ENCODE measurements at places on chromosomes 3 and 15.
A peak's percentile ranks its signal among the peaks of the same experiment; 100 is the strongest.

DNA sequence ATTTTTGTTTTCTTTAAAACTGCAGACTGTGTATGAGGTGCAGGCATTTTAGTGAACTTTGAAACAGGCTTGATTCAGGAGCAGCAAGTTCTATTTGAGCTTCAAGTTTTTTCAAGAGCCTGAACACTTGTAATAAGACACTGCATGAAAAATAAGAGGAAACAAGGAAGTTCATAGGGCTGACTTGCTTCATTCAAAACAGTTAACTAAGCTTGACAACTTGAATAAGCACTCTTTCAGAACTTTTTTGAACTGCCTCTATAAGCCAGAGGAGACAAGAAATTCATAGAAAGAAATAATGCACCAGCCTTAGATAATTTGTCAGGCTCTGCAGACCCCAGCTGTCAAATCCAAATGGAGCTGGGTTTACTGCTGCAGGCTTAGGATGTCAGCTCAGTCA, 130.2 kb downstream of the SSR3 start:
- no peak for DNase-seq

DNA sequence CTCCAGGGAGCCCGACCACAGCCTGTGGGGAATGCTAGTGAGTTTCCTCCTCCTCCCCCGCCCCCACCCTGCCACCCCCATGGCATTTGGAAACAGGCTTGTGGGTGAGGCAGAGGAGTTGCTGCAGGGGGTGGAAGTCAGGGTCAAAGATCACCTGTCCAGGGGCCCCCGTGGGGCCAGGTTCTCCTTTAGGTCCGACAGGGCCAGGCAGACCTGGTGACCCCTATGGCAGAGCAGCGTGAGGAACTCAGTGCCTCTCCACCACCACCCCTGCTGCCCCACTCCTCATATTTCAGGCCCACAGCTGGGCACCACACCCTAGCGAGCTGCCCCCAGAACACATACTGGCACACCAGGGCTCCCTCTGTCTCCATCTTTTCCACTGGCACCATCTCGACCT, 8.9 kb upstream of the UCN2 start:
- no peak for DNase-seq

- no peak for DNase-seq
Observed at GRCh38 chr3:169722724-169723123, 42.1 kb downstream of the TERC start.

GRCh38 chr15:62969442-62970089, 73.0 kb upstream of the TPM1 start:
- no peak for DNase-seq

- DNase-seq: no peak
Observed at GRCh38 chr15:66964111-66964738, 101.2 kb upstream of the SMAD3 start.

GRCh38 chr15:49155834-49156627, 632 bp upstream of the COPS2 start:
- peak; percentile 42 for DNase-seq

DNA sequence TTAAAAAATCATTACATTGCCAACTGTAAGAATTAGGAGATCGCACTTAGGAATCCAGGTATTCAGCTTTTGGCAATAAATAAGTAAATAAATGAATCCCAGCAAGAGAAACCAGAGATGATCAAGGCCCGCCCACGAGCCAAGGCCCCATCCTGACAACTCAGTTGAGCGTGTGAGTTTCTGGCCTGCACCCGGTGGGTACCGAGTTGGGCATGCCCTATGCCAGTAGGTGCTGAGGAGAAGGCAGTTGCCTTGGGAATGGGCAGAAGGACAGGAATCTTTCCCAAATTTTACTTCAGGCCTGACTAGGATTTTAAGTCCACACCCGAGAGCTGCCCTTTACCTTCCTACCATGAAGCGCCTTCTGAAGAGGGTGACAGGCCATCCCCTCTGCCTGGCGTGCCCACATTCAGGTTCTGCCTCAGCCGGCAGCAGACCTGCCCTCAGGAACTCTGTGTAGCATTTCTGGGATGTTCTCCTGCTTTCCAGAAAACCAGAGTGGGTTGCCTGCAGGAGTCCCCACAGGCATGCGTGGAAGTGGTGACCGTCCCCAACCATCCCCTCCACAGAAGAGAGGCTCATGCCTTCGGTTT, 99.3 kb upstream of the ALDH1A3 start:
- DNase-seq: no peak

- peak; percentile 91 for DNase-seq
Observed at GRCh38 chr15:52102463-52102862, 10.1 kb downstream of the BCL2L10 start.

GRCh38 chr3:182989566-182989965, 9.2 kb upstream of the DCUN1D1 start:
- DNase-seq: no peak

GRCh38 chr15:77818484-77819047, 185.9 kb upstream of the LINGO1 start:
- no peak for DNase-seq

DNA sequence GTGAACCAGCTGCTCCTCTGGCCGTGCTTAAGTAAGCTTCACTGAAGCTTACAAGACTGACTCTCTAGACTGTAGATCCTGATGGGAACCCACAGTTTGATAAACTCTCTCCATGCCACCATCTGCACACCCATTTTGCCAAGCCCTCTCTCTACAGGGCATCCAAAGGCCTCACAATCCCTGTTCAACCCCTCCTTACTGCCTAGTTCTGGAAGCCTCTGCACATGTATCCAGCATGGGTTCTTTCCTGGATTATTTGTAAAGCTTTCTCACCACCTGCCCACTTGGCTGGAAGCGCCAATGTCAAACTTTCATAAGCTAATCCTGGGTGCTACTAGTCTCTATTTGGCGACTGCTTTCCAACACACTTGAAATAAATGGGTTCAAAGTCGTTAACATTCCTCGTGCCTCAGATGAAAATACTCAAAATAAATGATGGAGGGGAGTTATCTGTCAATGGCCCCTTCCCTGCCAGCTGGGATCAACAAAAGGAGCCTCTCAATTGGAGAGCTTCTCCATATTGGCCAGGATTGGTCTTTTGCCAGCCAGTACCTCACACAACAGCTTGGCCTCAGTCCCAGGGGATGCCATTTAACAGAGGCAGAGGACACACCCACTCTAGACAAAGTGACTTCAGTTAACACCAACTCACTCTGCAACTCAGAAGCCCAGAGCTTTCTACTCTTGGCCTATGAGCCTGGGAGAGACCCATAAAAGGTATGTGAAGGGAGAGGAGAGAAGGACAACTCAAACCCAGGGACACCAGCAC, 48.1 kb downstream of the SH3BP5 start:
- DNase-seq: peak; percentile 62

DNA sequence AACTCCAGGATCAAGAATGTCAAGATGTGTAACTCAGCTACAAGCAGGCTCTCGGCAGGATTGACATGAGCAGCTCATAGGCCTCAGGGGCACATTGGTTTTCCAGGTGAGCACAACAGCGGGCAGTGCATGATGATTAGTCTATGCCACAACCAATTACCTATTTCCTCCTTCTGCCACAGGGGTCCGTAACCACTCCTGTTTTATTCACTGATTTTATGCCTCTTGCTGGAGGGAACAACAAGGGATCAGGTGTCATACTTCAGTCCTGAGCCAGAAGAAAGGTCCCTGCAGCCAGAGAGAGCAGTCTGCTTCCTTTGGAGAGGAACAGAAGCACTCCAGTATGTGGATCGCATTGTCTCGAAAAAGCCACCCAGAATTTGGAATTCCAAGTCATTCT, 35.1 kb upstream of the PTPRG start:
- DNase-seq: no peak

GRCh38 chr3:9730657-9731205, 804 bp upstream of the BRPF1 start:
- no peak for DNase-seq

- DNase-seq: peak; percentile 96
Observed at GRCh38 chr15:51227940-51228732, 110.3 kb downstream of the CYP19A1 start.
